CD4-positive, alpha-beta T cell treated with Interferon alpha-2 for 1 hour (primary cell): ENCODE measurements at places on chromosomes 2 and 18.
A peak's percentile ranks its signal among the peaks of the same experiment; 100 is the strongest.

GRCh38 chr2:219511547-219512325 lies 2.5 kb upstream of the ASIC4 start:
- DNase-seq, result no peak

DNA sequence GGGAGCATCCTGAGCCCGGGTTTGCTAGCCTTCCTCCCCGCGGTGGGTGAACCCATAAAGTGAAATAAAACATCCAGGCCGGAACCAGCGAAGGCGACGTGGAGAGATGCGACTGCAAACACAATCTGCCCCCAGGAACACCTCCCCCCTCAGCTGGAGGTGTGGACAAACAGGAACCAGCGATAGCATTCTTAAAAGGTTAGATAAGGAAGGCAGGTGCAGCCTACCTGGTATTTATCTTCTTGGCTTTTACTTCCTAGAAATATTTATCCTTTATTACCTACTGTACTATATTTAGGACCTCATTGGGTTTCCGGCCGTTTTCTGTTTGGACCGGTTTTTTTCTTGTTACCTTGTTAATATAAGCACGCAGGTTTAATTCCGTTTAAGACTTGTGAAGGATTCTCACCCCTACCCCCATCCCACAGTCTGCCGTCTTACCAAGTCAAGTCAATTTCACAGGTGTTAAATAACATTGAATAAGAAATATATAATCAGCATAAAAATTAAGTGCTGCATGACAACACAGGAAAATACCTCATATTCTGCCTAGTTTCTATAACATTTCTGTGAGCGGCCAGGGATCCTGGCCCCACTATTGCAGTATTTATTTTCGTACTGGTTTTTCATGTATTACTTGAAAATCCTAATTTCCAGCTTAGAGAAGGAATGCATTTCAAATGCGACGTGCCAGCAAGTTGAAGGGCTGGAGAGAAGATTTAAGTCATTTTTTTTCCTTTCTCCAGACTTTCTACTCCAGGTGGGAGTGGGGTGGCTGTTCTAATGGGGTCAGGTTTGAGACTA lies 224.0 kb upstream of the ID2 start:
- peak; percentile 57 for DNase-seq

- DNase-seq, result no peak
Observed at GRCh38 chr18:78447211-78447610, 532.4 kb upstream of the SALL3 start.

- no peak for DNase-seq
Observed at GRCh38 chr2:231924889-231925275, 1.3 kb downstream of the NPPC start.

DNA sequence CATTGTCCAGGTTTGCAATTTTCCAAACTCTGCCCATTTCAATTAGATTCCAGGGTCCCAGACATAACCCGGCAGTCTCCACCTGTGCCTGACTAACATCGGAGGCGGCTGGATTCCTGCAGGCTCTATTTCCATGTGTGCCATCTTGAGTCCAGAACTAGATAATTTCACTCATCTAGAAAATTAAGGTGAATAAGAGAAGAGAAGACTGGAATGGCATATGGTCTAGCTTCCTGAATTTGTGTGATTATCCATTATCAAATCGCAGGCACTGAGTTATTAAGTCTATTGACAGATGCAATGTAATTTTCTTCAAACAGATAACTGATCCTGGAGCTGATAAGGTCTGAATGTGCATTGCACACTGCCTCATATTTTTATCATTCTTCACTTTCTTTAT lies 305.2 kb downstream of the ETAA1 start:
- no peak for DNase-seq
